ENCODE measurements at places on chromosomes 7 and 10. TPM values are rescaled to one million over a fixed set of nuclear protein-coding genes. Genes with fewer than 3 reads are reported as not detected.

- DNase-seq: no peak
Observed at GRCh38 chr10:132279873-132280645, 27.7 kb downstream of the STK32C start.

TMEM213 gene
- not detected for polyA plus RNA-seq

GRCh38 chr10:32413513-32413912 lies 32.4 kb upstream of the CCDC7 start:
- no peak for DNase-seq

DNA sequence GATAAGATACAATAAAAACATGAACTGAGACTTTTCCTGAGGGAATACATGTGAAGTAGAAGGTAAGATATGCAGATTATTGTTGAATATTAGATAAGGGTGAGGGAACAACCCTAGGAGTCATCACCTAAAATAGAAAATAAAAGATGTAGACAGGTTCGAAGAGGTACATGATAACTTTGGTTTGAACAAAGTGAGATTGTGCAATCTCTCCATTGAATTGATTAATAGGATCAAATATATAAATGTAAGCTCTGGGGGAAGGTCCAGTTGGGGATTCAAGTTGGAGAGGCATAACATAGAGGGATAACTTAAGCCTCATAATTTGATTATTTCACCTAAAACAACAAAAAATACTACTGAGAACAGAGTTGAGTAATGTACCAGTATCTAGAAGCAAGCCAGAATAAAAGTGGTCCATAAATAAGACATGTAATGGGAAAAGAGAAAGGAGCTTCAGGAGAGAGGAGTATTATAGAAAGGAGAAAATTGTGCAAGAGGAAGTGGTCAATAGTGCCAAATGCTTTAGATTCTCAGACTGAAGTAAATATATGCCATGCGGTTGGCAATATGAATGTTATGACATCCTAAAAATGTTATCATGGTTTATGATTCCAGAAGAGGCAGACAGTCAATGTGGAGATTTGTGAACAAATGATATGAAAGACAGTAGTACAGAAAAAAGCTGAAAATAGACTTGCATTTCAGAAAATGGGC lies 282.3 kb upstream of the CHRM2 start:
- DNase-seq: no peak

DNA sequence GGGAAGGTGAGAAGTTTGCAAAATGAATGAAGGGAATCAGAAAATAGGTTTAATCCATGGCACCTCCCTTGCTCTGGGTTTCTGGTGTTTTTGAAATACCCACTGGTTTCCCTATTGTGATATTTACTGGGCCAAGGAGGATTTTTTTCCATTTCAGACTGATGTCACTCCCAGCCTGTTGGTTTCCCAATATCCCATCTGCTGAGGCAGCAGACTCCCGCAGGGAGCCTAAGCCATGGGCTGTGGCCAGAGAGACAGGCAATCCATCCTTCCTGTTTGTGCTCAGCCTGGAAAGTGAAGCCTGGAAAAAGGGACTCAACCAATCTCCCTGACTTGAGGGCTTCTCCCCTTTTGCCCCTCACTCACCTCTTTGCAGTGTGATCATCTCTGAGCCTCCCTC lies 22.8 kb downstream of the FAM107B start:
- no peak for DNase-seq

PMS2 gene
- 3.8 TPM for polyA plus RNA-seq

UPK3BL2 gene
- polyA plus RNA-seq: 0.30 TPM

DNA sequence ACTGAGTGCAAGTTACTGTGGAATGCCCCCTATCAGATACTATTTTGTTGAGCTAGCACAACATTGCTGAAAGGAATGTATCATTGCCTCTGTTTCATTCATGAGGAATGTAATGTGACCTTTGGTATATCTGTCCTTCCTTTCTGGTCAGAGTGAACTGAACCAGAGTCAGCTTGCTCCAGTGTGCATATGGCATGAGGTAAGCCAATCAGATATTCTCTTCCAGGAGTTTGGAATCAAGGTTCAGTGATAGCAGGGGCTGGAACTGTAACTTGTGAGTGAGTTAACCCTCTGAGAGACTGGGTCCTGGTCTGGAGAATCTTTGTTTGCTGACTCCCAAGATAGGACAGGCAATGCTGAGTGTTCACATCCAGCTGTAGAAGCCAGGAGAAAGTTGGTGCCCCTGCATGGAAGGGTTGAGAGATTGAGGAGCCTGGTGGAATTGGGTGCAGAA lies 45.3 kb upstream of the OSBPL3 start:
- no peak for DNase-seq

SGCE gene
- polyA plus RNA-seq: not detected

EGR2 gene
- polyA plus RNA-seq: 10.3 TPM

GRCh38 chr7:28808796-28809533 lies 149.2 kb downstream of the TRIL start:
- DNase-seq: no peak

CHST12 gene
- polyA plus RNA-seq: 10.6 TPM

DNA sequence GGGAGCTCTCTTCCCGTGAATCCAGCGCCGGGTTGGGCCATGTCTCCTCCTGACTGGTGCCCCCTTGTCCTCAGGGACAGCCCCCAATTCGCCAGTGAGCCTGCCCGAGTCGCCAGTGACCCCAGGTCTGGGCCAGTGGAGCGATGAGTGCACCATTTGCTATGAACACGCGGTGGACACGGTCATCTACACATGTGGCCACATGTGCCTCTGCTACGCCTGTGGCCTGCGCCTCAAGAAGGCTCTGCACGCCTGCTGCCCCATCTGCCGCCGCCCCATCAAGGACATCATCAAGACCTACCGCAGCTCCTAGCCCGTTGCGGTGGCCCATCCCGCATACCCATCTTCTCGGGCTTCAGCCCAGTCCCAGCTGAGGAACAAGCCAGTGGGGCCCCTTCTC lies 96.6 kb downstream of the NEURL1 start:
- no peak for DNase-seq

DNA sequence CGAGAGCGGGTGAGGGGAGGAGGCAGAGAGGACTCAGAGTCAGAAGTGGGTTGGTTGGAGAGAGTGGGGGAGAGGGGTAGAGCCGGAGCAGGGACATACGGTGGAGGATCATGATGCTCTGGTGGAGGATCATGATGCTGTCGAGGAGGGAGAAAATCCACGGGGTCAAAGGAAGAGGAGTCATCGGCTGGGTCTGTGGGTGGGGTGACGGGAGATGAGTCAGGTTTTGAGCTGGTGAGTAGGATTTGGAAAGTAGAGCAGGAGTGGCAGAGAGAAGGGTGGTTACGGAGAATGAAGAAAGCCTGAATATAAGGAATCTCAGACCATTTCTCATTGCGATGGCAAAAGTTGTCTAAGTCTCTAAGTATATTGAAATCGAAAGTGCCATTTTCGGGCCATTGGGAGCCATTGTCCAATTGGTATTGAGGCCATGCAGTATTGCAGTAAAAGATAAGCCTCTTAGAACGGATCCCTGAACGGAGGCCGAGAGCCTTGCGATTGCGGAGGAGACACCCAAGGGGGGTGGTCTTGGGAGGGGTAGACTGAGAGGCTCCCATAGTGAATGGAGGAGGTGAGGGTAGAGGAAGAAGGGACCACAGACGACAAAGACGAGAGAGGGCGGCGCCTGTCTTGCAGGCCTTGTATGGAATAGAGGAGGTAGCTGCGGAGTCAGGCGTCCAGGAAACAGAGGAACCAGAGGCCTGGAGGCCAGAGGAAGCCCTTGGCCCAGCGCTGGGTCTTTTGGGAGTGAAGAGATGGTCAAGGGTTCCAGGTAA lies 23.8 kb downstream of the SCIN start:
- no peak for DNase-seq

- no peak for DNase-seq
Observed at GRCh38 chr10:919481-919880, 12.0 kb downstream of the LARP4B start.

GRCh38 chr10:131555406-131555805 lies 243.9 kb upstream of the TCERG1L start:
- no peak for DNase-seq

DNA sequence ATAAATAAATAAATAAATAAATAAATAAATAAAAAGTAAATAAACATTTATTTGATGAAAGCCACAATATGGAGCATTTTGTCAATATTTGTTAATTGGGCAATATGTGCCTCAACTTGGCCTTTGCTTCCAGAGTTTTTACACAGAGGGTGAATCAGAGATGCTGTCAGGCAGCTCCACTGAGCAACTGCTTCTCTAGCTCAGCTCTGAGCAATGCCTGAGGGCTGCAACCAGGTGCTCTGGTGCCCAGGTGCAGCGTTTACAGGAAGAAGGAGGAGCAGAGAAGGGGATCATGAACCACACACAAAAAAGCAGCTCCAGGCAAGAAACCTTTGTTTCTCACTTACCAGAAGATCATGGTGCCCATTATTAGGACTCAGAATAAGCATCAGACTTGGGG lies 876.2 kb upstream of the AUTS2 start:
- DNase-seq: no peak

- DNase-seq: no peak
Observed at GRCh38 chr7:37434529-37434928, 14.1 kb downstream of the ELMO1 start.

DNA sequence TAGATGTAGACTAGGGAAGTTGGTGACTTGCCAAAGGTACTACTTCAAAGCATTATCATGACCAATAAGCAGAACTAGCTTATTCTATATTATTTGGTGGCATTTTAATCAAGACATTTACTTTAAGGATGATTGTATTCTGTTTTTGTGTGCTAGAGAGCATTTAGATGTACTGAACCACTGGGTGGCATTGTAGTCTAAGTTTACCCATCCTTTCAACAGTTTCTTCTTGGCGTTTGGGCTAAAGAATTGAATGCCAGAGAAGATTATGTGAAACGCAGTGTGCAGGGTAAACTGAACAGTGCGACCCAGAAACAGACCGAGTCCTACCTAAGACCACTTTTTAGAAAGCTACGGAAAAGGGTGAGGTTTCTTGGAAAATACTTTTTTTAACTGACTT lies 26.8 kb downstream of the PRPF18 start:
- no peak for DNase-seq

- no peak for DNase-seq
Observed at GRCh38 chr10:109945473-109946177, 22.3 kb upstream of the XPNPEP1 start.

TMEM229A gene
- polyA plus RNA-seq: not detected

MYL7 gene
- not detected for polyA plus RNA-seq

SNX10 gene
- 219 TPM for polyA plus RNA-seq

DNA sequence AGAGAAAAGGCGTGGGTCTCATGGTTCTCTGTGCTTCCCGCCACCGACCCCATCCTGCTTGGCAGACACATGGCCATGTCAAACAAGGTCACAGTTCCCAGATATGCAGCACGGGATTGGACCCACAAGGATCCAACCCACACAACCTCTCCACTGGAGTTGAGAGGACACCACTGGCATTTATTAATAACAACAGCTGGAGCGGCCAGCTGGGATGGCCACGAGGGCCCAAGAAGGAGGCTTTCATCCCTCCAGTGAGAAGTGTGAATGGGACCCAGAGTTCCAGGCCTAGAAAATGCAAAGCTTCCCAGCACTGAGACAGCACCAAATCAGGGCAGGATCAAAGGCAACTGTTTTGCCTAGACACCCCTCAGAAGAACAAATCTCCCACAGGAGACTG lies 31.5 kb downstream of the FGFR2 start:
- DNase-seq: no peak

PTPRZ1 gene
- polyA plus RNA-seq: not detected

ETV1 gene
- not detected for polyA plus RNA-seq

- no peak for DNase-seq
Observed at GRCh38 chr10:2978574-2979273, 88.6 kb upstream of the PFKP start.

- no peak for DNase-seq
Observed at GRCh38 chr7:90701771-90702170, 105.7 kb downstream of the CDK14 start.

GRCh38 chr10:127648885-127649284 lies 88.1 kb upstream of the FOXI2 start:
- no peak for DNase-seq

SLC26A5 gene
- not detected for polyA plus RNA-seq

ZNF727 gene
- polyA plus RNA-seq: not detected

FGFR2 gene
- not detected for polyA plus RNA-seq

DNA sequence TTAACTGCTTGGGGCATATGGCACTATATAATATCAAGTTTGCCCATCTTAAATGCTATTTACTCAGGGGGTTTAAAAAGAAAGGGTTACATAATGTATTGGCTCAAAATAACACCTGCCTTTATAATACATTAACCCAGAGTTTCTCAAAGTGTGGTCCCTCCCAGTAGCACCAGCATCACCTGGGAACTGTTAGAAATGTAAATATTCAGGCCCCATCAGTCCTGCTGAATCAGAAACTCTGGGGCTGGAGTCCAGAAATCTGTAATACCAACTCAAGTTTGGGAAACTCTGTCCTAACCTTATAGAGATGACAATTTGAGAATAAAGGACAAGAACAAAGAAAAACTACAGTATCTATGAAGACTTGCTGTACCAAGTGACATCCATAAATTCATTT lies 270.7 kb downstream of the PARD3 start:
- no peak for DNase-seq

DNA sequence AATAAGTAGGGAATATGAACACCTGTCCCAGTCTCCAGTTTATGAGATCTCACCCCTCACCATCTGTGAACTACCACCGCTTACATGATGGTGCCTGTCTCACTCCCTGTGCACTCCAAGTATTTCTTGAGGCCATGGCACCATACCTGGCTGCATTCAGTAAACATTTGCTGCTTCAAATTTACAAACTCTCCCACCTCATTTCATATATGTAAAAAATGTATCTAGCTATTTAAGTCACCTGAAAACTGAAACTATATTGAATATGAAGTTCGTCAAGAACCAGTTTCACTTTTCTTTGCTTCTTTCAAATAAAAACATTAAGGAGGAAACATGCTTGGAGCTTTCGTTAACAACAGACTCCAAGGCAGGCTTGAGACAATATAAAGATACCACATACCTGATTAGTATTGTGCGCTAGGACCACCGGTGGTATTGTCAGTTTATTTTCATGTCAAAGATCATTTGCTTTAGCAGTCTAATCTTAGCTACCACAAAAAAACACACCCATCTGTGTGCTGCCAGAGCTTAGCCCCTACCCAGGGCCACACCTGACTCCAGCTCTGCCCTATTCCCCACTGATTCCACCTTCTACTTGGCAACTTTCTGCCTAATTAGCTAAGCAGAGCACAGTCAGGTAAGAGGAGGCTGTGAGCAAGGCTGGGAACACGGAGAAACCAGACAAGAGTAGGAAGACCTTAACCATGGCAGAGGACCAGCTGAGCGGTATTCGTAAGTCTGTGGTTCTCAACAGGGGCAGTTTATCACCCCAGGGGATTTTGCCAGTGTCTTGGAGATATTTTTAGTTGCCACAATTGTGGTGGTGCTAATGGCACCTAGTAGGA lies 92.0 kb downstream of the ZFAND4 start:
- no peak for DNase-seq

- DNase-seq: no peak
Observed at GRCh38 chr7:7490003-7490402, 45.7 kb downstream of the COL28A1 start.

CCDC146 gene
- 0.40 TPM for polyA plus RNA-seq

- no peak for DNase-seq
Observed at GRCh38 chr7:99619571-99620130, 2.9 kb downstream of the ZSCAN25 start.

LLCFC1 gene
- not detected for polyA plus RNA-seq

GRCh38 chr7:18541181-18541870 lies 45.8 kb downstream of the HDAC9 start:
- DNase-seq: no peak
